ENCODE measurements at places on chromosomes 13 and 19. TPM values are rescaled to one million over a fixed set of nuclear protein-coding genes. Genes with fewer than 3 reads are reported as not detected.

TRPC4 gene
- 3.1 TPM for total RNA-seq

ZNF626 gene
- 14.9 TPM for total RNA-seq

ZNF576 gene
- total RNA-seq = 11.4 TPM

ZNF136 gene
- 5.8 TPM for total RNA-seq

C13orf42 gene
- total RNA-seq = not detected

ZNF749 gene
- 6.8 TPM for total RNA-seq

MBD3L3 gene
- not detected for total RNA-seq

FXYD1 gene
- total RNA-seq = 2.4 TPM

IFI30 gene
- total RNA-seq = 11.2 TPM

C19orf67 gene
- not detected for total RNA-seq

IQCN gene
- total RNA-seq = 0.28 TPM

BCAM gene
- total RNA-seq = 5.0 TPM

LENG9 gene
- total RNA-seq = 7.3 TPM

CYP2B6 gene
- total RNA-seq = not detected

All from smooth muscle cell of bladder (primary cell).